ENCODE measurements at places on chromosomes 3 and 15.
A peak's percentile ranks its signal among the peaks of the same experiment; 100 is the strongest.

GRCh38 chr3:119230071-119230470 lies 10.6 kb downstream of the B4GALT4 start:
- DNase-seq, result no peak

DNA sequence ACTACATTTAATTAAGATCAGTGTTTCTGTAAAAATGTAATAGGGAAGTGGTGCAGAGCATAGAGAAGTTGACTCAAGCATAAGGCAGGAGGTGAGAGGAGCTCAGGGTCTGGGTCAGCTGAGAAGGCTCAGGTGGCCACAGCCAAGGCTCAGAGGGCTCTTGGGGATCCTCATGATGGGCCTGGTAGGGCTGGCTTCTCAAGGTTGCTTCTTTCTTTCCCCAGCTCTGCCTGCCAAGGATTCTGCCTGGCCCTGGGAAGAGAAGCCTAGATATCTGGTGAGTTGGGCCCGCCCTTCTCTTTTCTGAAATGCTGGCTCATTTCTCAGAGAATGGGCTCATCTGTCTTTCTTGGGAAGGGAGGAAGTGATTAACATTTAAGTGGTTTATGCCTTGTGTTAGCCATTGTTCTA lies 6.5 kb downstream of the ZNF589 start:
- DNase-seq, result no peak

DNA sequence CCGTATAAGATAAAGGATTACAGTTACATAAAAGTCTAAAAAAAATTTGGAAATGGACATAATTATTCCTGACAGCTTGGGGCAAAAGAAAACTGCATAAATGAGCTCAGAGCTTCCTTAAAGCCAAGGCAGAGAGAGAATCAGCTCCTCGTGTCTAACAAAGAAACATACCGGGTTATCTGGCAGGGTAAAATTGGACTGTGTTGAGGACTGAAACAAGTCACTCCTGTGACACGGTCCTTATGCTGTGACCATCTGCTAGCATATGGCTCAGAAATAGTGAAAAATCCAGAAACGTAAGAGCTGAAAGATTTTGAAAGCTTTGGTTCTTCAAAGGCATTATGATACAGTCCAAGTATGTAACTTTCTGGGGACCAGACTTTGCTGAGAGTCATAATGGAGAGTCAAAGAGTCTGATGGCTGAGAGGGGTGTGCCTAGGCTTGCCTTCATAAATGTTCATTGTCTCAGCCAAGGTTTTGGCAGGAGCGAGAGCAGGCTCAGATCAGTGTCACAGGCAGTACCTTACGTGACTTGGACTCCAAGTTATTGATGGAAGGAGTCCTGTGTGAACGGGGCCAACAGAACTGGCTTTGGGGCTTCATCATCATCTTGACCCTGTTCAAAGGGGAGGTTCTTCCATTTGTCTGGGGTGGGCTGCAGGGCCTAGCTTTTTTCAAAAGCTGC lies 12.5 kb downstream of the MAP6D1 start:
- DNase-seq, result no peak

DNA sequence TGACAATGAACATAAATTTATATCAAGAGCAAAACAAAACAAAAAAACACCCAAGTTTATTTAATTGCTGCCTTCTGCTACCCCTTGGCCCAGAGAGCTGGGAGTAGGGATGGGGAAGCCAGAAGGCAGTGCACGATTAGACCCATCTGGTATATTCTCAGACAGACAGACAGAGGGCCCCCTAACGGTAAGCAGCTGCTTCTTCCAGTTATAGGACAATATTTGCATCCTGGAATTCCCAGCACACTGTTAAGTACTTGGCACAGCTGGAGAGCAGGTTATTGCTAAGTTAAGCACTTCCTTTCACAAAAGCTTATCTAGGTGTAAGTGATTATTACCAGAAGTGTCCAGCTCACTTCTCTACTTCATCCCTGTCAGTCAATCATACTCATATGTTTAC lies 39.3 kb downstream of the C2CD4B start:
- peak; percentile 93 for DNase-seq

DNA sequence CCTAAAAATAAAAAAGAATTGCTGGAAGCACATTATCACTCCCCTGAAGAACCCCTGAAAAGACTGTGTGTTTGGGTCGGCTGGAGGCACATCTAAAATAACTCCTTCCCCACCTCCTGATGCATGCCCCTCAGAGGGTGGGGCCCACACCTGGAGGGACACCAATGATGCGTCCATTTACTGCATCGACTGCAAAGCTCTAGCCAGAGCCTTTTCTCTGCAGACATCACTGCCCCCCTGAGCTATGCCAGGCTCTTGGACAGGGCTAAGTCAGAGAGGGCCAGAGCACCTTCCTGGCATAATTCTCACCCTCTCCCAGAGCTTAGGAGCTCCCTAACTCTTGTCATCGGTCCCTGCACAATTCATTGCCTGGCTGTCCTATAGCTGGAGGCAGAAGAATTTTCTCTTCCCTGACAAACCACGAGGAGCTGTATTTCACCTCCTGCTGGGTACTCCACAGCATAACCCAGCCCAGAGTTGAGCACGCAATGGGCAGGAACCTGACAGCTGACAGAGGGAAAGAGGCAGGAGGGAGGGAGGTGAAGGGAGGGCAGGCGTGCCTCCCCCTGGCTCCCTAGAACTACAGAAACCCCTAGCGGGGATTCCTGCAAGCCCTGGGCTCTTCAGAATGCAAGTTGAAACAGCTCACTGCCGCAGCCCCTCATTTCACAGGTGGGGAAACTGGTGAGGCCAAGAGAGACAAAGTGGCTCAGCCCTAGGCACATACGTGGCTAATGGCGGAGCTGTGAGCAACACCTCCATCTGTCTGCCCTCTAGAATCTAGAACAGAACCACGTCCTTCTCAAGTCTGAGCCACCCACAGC lies 46.6 kb downstream of the XXYLT1 start:
- DNase-seq, result no peak

DNA sequence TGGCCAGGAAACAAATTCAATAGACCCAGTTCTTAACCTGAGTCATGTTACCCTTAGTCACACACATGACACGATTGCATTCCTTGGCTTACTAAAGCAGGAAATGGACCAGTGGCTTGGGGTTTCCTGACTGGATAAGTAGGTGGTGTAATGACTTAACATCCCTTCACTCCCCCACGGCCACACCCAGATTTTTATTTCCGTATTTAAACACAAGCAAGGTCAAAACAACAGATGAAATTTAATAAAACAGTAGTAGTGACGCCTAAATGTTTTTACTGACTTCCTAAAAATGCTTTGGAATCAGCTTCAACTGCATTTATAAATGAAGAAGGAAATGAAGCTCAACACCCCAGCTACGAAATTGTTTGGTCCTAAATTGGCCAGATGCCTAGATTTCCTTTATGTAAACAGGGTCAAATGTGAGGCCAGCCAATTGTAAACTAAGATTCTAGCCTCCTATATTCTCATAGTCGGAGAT lies 324.3 kb downstream of the CHST2 start:
- no peak for DNase-seq

DNA sequence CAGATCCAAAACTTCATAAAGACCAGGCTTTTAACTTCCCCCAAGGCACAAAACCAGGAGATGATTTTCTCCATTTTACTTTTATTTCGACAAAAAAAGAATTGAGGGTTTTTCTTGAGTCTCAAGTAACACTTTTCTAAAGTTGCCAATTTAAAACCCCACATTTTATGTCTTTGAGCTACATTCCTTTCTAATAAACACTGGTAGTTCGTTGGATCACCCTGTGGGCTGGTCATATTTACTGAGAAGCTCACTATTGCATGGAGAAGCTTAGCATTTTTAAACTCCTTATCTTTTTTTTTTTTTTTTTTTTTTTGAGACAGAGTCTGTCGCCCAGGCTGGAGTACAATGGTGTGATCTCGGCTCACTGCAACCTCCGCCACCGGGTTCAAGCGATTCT lies 255.1 kb upstream of the TPM1 start:
- DNase-seq, result no peak

DNA sequence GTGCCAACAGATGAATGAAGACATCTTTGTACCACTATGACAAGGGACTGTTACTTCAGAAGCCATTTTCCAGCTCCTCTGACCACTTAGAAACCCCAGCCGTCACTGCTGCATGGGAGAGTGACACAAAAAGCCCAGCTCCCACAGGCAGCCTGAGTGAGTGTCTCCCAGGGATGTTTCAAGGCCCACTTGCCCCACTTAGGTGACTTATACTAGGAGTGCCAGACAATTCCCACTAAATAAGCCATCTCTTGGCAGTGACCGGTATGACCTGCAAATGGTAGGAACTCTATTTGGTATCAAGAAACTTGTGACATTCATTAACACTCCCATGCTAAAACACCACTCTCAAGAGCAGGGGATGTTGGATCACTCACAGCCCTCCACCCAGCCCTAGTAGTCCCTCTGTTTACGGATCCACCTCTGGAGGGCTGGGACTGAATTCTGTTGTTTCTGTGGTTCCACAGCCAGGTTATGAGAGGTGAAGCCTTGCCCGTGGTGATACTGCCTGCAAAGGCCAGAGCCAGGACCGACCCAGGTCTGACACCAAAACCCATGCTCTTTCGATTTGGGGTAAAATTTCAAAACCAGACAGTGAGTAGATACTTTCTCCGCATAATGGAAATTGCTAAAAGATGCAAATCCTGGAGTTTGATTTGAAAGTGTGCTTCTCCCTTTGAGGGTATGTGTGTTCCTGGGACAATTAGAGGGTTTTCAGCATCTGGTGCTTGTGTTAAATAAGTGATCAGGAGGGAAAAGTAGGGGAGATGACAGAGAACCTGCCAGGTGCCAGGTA lies 14.5 kb downstream of the RBP1 start:
- DNase-seq, result no peak

DNA sequence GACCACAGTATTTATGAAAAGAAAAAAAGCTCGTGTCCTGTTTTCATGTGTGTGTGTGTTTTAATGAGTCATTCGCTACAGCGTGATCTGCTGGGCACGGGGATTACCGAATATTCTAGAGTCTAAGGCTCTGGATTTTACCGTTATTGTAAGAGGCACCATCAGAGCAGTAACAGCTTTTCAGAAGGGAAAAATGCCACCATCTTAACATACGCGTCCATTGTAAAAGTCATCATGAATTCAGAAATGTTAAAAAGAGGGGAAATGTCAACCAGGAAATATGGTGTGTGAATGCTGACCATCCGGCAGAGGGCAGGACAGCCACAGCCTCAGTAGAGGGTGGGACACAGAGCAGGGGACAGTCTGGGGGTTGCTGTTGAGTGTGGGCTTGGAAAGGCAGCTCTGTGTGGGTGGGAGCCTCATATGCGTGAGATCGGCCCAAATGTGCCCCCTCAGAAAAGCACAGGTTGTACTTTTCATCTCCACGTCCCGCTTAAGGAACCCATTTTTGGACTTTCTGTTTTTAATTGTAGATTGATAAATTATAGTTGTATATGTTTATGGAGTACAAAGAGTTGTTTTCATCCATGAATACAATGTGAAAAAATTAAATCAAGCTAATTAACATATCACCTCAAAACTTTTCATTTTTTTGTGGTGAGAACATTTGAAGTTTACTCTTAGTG lies 69.6 kb downstream of the ASB7 start:
- DNase-seq, result no peak

- DNase-seq, result no peak
Measured at GRCh38 chr15:29518442-29518841, 248.8 kb upstream of the NSMCE3 start.

GRCh38 chr3:48656061-48656840 lies 6.4 kb downstream of the CELSR3 start:
- no peak for DNase-seq

GRCh38 chr15:80436511-80437307 lies 32.5 kb downstream of the ARNT2 start:
- DNase-seq, result no peak

GRCh38 chr3:36393563-36393962 lies 13.3 kb downstream of the STAC start:
- no peak for DNase-seq

DNA sequence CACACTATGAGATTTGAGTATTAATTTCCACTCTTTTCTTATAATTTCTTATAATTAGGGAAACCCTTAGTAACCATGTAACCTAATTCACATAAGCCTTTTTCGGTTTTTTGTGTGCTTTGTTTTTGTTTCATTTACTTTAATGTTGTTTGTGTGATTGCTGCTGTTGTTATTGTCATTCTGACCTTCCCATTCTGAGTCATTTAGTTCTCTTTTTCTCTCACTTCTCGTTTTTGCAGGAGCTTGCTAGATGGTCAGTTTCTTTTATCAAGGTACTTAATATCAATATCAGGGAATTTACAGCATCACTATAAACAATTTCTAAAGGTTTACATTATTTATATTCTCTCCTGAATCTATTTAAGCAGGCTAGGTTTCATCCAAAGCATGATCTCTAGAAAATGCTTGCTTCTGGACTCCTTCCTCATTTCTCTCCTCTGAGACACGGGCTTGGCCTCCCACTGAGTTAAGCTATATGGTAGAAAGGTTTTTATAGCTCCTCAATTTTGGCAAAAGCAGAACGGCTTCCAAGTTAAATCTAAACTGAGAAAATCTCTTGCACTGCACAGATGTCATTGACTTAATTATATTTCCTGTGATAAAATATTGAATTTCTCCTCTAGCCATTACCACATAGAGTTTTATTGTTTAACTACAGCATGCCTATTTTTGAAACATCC lies 534.2 kb downstream of the NSUN3 start:
- no peak for DNase-seq

DNA sequence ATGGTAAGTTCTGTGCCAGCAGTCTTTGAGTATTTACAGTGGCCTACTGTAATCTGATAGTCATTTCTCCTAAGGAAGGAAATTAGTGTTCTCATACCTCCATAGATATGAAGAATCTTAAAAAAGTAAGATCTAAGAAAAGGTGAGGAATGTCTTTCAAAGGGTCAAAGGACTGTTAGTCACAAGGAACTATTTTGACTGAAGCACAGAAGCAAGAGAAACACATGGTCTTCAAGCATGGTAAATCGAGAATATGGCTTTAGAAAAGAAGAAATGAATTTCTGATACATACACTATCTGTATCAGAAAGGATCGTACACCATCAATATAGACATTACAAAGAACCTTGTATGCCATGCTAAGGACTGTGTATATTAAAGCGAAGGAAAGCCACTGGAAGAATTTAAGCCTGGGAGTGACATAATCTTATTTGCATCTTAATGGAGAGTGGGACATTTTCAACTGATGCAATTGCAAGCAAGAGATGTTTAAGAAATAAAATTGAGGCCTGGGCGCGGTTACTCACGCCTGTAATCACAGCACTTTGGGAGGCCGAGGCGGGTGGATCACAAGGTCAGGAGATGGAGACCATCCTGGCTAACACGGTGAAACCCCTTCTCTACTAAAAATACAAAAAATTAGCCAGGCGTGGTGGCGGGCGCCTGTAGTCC lies 5.5 kb upstream of the ACAP2 start:
- DNase-seq, result no peak

DNA sequence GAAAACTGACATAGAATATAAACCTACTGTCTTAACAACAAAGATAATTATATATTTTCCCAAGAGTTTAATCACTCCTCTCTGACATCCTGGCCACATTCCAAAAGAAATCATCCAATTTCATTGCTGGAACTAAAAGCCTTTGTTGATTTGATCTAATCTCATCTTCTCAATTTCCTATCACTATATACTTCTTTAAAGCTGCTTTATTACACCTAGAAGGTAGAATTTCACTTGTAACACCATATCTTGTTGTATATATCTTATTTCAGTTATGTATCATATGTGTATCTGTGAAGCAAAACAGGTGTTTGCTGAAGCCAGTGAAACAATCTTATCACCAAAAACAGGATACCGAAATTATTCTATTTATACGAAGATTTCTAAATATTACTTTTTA lies 740.2 kb downstream of the ROBO1 start:
- DNase-seq, result peak; percentile 84
